ENCODE measurements at places on chromosomes 1 and 21. TPM values are rescaled to one million over a fixed set of nuclear protein-coding genes. Genes with fewer than 3 reads are reported as not detected.

Gene SLC30A2
- not detected for total RNA-seq

DNA sequence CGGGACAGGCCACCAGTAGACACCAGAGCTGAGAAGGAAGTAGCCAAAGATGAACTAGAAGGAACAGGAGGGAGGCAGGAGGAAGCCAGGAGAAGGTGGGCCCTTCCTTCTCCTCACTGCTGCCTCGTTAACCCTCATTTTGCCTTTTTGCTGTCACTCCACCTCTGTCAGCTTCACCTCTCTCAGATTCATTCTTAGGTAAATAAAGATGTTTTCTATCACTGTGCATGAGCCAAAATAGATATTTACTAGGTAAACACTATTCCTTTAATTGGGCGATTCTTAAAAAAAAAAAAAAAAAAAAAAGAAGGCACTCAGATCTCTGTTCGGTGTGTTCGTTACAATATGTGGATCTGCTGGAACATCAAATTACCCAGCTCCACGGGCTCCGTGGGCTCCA, 112.3 kb downstream of the GLUL start:
- no peak for DNase-seq

- no peak for DNase-seq
These were observed 21.7 kb upstream of the SHCBP1L start for GRCh38 chr1:182974506-182975191.

Gene FTCD
- total RNA-seq: not detected

- DNase-seq: no peak
These were observed 3.0 kb downstream of the TP53BP2 start for GRCh38 chr1:223842784-223843183.

Gene FAM151A
- not detected for total RNA-seq

DNA sequence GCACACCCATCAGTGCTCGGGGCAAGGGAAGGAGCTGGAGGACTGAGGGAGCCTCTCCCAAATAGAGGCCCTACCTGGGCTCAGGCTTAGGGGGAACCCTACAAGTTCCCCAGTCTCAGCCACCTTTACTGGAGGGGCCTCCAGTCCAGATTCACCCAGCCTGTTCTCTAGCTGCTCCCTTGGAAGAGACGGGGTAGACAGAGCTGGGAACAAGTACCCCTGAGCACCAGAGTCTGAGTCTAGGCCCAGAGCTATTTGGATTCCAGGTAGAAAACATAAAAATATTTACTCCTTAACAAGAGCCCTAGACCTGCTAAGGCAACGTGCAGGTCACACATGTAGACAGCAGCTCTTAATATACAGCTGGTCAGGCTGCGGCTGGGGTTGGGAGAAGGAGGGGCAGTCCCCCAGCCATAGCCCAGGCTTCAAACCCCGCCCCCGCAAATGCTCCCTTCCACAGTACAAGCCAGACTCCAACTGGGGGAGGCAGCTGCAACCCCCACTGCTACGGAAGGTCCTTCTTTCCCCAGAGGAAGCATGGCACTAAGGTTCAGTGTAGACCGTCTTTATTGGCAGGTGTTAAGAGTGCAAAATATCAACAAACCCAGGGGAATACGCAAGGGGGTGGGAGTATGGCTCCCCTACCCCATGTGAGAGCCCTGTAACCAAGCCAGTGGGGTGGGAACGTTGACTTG, 8.0 kb downstream of the TENT5B start:
- no peak for DNase-seq

GRCh38 chr1:4461726-4462290, 192.6 kb upstream of the AJAP1 start:
- DNase-seq: no peak

Gene AGT
- total RNA-seq: 0.07 TPM

DNA sequence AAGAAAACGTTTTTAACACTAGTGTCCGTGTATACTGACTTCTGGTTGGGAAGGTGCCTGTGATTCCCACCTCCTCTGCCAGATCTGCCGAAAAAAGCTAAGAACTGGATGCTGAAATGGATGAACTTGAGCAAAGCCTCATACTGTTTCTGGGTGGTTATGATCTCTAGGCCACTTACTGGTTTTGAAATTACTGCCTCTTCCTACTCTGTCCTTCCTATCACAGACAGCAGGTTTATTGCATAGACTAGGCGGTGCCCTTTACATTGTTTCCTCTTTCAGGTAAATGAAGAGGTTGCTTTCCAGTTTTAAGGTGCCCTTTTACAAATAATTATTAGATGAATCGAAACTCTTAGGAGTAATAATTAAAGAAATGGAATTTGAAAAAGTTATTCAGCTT, 27.5 kb downstream of the PEX14 start:
- no peak for DNase-seq

GRCh38 chr21:20259031-20259867, 739.0 kb upstream of the NCAM2 start:
- no peak for DNase-seq

DNA sequence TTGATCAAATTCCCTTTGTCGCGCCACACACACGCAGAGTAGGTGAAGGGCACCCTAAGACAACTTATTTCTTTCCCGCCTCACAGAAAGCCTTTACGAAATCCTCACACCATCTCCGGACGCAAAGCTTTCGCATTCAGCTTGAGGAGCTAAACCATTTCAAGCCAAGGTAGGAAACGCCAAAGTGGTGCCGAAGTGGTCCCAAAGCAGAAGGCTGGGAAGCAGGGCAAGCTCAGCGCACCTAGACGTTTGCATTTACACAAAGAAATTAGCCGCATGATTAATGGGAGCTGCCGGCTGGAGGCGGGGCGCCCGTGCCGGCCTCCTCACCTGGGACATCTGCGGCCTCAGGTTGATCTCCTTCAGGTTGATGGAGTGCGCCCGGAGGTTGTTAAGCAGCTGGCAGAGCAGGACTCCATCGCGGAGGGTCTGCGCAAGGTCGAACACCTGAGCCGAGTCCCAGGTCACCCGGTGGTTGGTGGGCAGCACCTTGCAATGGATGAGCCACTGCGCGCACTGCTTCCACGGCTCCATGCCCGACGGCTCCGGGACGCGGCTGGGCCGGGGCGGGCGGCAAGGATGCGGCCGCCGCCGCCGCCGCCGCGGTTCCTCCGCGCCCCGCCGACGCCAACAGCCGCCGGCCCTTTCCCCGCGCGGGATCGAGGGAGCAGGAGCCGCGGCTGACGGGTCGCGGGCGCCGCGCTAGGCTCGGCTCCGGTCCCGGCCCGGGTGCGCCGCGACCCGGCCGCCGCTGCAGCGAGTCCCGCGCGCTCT, 457 bp downstream of the VAV3 start:
- no peak for DNase-seq

DNA sequence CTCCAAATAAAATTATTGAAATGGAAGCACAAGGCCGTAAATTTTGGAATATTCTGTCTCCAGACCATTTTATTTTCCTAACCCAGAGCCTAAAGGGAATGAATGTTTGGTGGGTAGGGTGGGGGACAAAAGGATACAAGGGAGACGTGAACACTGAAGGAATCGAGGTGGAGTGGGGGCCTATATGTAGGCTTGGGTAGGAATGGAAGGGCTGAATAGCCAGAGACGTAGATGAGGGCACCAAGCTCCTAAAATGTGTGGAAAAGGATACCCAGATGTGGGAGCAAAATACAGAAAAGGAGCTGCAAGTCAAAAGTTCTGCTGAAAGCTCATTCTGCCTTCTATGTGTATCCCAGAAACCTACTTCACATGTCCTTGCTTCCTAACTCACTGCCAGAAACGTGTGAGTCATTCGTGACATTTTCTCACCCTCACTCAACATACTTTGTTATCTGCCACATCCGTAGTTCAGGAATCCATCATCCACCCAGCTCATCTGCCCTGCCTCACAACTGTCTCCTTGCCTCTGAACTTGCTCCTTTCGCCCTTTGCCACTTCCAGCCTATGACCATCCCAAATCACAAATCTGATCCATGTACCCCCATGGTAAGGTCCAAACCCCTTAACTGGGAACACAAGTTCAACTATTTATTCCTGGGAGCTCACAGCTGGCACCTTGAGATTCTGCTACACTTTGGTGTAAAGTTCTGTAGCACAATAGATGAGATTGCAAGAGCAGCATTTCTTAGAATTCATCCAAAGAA, 84.1 kb upstream of the PRDX6 start:
- DNase-seq: peak; percentile 25

- no peak for DNase-seq
These were observed 9.5 kb upstream of the ID3 start for GRCh38 chr1:23568608-23569383.

- no peak for DNase-seq
These were observed 58.5 kb downstream of the RIMS3 start for GRCh38 chr1:40606978-40607377.

DNA sequence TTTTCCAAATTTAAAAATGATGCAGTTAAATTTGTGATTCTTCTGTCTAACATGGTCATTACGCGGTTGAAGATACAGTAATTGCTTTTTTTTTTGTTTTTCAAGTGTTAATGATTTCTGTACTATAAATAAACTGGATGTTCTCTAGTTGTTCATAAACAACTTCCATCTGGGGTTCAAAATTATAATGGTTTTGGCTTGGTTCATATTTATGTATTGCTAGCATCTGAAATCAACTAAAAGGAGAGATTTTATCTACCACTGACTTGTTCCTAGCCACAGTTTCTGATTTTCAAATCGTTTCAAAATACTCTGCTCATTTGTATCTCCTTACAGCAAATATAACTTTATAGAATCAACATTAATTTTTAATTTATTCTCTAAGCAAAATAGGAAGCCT, 35.2 kb upstream of the PLPPR4 start:
- DNase-seq: no peak

- DNase-seq: no peak
These were observed 10.5 kb upstream of the SLAMF1 start for GRCh38 chr1:160657250-160657781.

Gene ACKR1
- total RNA-seq: not detected

Gene SPOCD1
- total RNA-seq: 9.4 TPM

DNA sequence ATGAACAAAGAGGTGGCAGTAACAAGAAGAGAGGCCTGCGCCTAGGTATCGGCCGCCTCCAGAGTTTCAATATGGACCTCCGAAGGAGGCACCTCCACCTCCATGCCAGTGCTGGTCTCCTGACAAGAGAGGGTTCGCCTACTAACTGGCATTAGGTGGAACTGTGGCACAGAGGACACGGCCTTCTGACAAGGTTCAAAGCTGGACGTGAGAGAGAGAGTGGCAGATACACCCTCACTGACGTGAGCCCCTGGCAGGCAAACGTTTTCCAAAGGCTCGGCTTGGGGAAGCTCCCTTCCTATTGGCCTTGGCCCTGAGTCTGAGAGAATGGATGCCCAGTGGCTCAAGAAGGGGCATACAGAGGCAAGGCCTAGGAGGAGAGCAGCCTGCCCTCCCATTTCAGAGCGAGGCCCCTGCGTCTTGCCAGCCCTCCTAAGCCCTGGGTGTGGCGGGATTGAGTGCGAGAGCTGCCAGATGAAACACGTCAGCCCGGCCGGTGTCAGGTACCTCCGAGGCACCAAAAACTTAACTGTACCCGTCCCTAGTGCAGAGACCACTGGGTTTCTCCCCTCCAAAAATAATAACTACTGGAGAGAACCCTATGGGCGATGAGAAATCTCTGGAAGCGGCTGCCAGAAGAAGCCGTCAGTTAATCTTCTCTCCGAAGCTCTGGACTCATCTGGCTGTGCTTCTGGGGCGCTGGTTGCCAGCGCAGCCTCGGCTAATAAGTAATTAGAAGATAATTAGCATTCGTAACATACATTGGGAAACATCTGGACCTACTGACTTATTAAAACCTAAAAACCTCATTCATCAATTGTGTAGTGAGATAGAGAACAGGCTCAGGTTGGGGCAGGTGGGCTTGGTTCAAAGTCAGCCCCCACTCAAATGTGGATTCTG, 283.6 kb downstream of the NPHP4 start:
- no peak for DNase-seq

DNA sequence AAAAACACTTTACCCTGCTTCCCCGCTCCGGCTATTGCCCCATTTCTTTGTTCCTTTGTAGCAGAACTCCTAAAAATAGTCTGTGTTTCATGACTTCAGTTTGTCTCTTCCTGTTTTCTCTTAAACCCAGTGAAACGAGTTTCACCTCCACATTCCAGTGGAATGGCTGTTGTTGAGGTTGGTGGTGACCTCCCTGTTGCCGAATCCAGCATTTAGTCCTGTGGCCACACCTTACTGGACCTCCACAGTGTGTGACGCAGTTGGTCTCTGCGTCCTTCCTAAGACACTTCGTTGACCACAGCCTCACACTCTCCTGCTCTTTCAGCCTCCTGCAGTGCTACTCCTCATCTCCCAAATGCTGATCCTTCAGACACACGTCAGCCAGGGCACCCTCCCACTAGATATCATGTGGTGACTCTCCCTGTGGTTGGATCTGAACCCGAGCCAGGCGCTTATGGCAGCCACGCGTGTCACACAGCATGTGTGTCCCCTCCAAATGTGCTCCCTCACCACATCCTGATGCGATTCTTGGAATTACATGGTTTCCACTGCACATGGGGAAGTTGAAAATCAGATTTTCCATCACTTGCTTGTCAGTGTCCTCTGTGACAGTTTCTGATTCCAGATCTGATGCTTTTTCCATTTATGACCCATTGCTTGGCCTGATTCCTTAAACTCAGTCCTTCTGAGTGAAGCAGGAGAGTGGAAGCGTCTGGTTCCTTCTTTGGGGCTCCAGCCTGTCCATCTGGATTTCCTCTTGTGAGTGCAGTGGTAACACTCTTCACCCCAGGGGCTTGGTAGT, 99.1 kb upstream of the ARTN start:
- no peak for DNase-seq

- DNase-seq: no peak
These were observed 23.8 kb upstream of the PAXBP1 start for GRCh38 chr21:32795376-32795775.

Gene MAST2
- total RNA-seq: 38.0 TPM

DNA sequence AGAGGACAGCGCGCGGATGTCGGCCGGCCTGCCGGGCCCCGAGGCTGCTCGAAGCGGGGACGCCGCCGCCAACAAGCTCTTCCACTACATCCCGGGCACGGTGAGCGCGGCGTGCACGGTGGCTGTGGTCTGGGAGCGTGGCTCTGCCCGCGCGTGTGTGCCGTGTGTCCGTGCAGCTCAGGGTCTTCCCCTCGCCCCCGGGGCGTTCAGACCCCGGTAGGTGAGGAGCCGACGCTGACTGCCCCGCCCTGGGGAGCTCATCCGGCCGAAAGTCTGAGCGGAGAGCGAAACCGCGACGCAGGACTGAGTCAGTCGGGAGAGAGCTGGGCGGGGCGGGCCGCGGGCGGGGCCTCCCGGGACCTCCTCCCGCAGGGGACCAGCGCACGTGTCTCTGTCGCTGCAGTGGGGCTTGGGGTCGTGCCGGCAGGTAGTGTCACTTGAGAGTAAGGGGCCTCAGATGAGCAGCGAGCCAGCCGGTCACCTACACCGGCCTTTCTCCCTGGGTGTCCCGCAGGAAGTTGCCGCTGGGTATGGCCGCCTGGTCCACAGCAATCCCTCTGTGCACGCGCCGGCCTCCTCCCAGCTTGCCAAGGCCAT, 520 bp downstream of the PLEKHN1 start:
- no peak for DNase-seq

All from epithelial cell of proximal tubule (primary cell).